ENCODE measurements at places on chromosomes 5 and 9.

DNA sequence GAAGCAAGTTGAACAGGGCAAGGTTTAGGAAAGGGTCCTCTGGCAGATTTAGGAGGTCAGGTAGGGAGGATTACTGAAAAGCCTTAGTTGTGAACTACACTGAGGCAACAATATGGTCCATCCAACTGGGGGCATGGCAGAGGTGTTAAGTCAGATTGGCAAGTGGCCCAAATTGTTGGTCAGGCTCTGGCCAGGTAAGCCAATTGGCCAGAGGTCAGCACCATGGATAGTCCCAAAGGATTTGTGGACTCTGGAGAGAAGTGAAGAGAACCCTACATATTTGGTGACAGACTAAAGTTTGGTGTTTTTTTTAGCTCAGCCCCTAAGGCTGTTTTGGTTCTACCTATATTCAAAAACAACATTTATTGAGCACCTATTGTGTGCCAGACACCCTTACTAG is 39.1 kb upstream of the RASGRF2 start:
- DNase-seq = no peak

DNA sequence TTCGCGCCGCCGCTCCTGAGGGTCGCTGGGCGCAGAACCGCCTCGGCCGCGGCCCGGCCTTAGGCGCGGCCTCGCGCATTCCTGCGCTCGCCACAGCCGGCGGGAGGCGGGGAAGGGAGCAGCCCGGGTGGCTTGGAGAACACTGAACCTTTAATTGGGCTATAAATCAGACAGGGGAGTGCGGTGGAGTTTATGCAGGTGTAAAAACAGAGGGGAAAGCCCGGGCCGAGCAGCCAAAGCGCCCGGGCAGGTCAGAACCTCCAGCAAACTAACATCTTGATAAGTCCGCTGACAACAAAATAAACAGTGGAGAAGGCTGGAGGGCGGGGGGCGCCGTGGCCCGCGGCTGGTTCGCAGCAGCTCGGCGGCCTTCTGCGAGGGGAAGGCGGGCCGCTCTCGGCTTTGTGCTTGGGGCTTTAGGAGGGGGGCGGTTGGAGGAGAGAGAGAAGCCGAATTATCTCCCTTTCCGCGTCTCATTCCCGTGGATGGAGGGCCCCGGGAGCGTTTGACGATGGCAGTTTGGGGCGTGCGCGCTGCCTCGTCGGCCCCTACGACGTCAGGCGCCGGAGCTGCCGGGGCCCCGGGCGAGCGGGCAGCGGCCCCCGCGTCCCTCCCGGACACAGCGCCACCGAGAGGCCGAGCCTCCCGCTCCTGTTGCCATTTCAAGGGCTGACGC is 11.3 kb downstream of the FOXD1 start:
- DNase-seq = no peak

- no peak for DNase-seq
These were observed 295.6 kb downstream of the PDE4D start for GRCh38 chr5:59597690-59598546.

DNA sequence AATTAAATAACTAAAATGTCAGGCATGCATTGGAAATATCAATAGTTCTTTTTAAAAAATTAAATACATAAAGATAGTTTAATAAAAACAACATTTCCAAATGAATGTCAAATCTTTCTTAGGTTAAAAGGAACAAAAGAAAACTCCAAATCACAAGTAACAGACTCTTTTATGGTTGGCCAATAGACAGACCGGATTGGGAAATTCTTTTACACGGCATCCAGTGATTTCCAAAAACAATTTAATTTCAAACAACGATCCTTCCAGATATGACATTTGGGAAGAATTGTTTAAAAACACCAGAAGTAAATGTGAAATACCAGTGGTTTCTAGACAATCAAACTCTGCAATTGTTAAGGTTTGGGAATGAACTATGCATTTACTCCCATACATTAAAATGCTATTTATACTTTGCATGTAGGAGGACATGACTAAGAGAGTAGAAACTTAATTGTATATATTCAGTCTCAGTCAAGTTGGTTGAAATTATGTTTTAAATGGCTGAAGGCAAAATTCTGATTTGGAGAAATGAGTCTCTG is 32.8 kb downstream of the ZNF474 start:
- DNase-seq = no peak

DNA sequence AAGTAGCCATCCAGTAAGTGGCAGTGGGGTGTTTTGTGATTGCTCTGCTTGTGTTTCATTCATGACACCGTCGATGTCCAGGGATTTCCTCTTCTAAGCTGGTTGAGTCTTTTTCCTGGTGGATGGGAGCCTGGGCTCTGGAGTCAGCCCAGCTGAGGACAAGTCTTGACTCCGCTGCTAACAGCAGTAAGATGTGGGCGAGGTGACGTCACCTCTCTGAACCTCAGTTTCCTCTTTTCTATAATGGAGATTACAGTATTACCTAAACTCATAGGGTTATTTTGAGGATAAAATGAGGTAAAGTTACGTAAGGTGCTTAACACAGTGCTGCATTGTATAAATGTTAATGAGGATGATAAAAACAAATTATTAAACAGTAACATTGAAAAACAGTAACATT is 21.3 kb downstream of the FGF1 start:
- DNase-seq = no peak

DNA sequence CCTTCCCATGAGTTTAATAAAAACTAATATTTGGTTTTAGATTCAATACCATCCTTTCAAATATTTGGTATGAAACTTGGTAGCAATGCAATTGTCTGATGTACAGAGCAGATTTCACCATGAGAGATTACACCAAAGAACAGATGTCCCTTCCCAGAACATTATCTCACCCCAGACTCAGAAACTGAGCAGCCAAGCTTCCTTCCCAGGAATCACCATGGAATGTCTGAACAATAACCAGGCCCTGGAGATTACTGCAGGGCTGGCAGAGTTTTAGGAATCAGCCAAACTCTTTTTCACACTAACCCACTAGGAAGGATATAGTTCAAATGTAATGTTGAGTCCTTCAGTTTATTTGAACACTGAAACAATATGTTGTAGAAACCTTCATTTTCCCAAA is 23.9 kb downstream of the CLTA start:
- no peak for DNase-seq

DNA sequence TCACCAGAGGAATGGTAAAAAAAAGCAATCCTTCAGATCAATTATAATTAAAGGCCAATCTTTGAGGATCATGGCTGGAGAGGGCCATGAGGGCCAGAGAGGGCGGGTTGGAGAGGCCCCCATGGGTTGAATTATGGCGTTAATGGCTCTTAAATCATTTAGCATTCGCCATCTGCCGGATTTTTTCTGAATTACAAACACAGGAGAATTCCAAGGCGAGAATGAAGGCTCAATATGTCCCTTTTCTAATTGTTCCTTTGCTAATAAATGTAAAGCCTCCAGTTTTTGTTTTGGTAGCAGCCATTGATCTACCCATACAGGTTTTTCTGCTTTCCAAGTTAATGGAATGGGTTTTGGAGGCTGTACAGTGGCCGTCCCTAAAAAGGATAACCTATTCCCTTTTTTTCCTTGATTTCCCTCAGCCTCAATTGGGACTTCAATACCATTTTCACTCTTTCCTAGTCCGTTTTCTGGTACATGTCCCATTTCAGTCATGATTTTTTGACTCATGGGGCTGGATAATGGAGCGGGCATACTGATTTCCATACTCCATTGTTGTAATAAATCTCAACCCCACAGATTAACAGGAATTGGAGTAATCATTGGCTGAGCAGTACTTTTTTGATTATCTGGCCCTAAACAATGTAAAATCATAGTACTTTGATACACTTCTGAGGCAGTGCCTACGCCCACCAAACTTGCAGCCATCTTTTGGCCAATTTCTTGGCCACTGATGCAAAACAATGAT is 6.7 kb upstream of the TMEM141 start:
- no peak for DNase-seq

DNA sequence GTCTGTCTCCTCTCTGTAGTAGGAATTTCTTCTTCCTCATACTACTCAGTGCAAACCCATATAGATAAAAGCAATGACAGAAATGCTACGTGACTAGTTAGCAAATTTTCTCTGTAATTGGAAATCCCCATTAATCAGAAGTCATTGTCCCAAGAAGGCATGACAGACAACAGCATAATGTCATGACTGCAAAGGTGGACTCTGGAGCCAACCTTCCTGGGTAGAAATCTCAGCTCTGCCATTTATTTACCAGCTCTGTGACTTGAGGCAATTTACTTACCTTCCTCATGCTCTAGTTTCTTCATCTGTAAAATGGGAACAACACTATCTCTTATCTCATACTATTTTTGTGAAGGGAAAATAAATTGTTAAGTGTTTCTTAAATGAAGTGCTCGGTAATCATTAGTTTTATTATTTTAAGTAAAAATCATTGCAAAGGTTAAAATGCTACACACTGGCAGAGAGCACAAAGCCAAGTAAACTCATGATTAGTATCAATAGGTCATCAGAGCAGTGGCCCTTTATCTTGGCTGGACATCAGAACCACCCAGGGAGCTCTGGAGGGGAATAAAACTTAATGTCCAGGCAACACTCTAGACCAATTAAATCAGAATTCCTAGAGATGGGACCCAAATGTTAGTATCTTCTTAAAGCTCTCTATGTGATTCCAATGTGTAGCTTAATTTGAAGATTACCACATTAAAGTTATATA is 43.8 kb upstream of the FST start:
- DNase-seq = no peak

DNA sequence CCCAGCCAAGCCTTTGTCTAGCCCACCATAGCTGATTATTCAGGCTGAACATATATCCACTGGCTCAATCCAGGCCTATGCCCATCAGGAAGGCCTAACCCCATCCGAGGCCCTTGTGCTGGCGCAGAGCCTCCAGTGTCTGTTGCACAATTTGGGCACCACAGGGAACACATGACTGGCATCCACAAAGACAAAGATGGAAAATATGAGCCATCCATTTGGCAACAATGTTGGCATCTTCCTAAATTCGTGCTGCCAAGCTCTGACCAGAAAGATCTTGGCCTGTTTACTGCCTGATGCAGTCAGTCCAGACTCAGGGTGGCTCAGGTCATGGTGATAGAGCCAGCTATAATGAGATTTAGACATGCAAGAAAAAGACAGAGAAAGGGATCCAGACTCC is 233.8 kb downstream of the PIK3R1 start:
- DNase-seq = no peak

GRCh38 chr9:98888801-98889421 is 54.8 kb upstream of the COL15A1 start:
- peak; percentile 65 for DNase-seq

DNA sequence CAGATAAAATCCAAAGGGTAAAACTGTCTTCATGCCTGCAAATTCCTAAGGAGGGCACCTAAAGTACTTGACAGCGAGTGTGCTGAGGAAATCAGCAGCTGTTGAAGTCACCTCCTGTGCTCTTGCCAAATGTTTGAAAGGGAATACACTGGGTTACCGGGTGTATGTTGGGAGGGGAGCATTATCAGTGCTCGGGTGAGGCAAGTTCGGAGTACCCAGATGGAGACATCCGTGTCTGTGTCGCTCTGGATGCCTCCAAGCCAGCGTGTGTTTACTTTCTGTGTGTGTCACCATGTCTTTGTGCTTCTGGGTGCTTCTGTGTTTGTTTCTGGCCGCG is 727 bp upstream of the ADRB2 start:
- no peak for DNase-seq

- no peak for DNase-seq
These were observed 240.6 kb downstream of the TRIM32 start for GRCh38 chr9:116927726-116928125.

DNA sequence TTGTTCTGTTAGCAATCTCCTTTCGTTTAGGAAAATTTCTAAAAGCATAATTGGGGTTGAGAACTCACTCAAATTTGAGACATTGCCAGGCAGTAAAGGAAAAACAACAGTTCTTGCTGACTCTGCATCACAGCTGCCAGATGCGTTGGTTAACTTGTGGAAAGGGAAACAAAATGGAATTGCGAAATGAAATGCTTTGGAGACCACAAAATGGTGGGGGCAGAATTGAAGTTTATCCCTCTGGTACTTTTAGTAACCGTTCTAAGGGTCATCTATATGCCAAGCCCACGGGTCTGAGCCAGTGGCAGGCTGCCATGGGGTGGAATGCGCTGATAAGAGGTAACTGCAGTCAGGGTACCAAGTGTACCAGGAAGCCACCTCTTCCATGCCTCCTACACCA is 28.6 kb upstream of the SELENOP start:
- peak; percentile 83 for DNase-seq

DNA sequence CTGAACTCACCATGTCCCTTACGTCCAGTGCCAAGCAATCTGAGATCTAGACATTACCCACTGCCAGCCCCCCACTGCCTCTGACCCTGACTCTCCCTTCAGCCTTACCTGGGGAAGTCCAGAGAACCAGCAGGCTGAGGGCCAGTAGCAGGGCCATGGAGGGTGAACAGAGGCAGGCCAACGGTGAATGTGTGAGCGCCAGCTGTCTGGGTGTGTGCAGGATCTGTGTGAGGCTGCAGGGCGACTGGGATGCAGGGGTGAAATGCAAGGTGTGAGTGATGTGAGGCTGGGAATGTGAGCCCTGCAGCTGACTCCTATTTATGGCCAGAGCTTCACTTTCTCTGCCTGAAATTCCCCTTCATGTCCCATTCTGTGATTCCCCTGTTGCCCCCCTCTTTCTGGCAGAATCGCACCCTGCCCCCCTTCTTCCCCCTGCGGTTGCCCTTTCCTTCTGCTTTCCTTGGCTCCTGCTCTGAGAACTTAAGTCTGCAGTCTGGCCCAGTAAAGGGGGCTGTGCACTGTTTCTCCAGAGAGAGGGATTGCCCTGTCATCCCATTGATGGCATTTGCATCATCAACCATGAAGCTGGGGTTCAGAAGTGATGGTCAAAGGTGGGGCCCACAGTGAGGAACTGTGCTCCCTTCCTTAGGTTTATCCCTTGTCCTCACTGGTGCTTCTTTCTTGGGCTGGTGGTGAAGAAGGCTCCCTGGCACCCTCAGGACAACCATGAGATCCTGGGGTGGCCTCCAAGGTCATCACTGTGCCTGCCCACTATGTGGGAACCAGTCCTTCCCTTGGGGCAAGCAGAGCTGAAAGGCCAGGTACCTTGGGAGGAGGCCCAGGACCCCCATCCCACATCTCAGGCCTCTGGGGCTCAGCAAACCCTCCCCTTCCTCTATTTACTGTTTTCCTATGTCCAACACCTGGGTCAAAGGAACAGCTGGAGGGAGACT is at the start of gene CCL19:
CCL19 (minus strand) TSS at position 294 of the 953 bp plus-strand sequence; CDS start at position 157, 137 bp downstream.
- DNase-seq = no peak

DNA sequence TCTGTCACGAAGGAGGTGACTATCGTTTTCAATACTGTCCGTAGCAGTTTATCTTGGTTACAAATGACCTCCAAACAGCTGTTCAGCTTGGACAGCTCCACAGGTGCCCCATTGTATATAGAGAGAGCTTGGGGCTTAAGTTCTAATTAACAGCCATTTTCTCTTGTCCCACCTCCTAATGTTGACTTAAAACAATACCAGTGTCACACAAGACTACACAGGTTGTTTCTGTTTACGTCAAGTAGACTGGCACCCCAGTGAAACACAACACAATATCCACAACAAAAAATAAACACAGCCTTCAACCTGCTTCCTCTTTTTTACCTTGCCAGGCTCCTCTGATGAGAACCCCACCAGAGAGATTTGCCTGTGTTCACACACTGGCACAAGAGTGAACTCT is 39.8 kb upstream of the TLE1 start:
- DNase-seq = no peak

- no peak for DNase-seq
These were observed 7.7 kb downstream of the ICE1 start for GRCh38 chr5:5430136-5430535.

All from AG09319 (cell line).